ENCODE measurements at places on chromosomes 6 and 20.

GRCh38 chr20:12573442-12573841 lies 435.3 kb upstream of the SPTLC3 start:
- no peak for DNase-seq

GRCh38 chr6:47631269-47631772 lies 67.1 kb upstream of the ADGRF4 start:
- no peak for DNase-seq

DNA sequence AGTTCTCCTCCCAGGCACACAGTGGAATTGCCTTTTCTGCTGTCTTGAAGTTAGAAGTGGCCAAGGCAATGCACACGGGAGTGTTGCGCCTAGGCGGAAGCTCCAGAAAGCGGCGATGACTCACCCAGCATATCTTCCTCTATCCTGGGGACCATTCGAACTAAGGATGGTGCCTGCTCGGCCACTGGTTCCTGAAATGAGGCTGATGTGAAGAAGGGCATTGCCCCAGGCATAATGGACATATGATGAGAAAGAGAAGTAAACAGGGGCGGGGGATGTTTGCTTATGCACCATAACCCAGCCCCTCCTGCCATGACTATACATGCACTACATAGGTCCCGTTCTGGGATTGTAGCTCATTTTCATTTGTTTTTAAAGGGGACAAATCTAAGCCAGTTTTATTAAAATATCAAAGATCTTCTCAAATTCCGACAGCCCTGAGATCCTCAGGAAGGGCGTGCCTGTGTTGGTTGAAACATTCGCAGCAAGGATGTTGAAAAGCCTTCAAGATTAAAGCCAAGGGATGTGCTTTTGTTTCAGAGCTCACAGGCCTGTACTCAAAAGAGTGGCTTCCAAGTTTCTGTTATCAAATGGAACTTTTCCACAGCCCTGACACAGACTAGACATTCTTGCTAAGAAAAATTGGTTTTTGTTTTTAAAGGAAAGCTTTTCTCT lies 218.5 kb downstream of the LY86 start:
- no peak for DNase-seq

DNA sequence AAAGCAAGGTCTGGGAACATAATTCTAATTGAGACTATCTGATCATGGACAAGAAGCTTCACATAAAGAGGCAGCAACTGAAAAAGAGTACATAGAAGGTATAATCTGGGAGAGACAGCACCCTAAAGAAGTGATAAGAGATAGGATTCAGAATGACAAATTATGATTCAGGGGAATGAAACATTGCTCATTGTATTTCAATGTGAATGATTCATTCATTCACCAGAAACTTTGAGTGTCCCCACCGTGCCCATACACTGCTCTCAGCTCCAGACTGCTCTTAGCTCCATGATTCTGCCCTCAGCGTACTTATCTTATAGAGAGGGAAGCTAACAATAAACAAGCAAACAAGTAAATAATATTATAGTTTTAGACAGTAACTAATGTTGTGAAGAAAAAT lies 329.3 kb upstream of the IRAK1BP1 start:
- no peak for DNase-seq

- DNase-seq = no peak
Measured at GRCh38 chr6:39419607-39420006, 97.1 kb upstream of the KCNK16 start.

DNA sequence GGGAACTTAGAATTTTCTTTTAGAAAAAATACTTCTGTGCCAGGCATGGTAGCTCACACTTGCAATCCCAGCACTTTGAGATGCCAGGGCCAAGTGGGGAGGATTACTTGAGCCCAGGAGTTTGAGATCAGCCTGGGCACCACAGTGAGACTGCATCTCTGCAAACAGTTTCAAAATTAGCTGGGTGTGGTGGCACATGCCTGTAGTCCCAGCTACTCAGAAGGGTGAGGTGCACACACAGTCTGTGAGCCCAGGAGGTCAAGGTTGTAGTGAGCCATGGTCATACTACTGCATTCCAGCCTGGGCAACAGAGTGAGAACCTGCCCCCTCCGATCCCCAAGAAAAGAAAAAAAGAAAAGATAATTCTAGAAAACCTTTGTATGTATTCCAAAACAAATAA lies 346.0 kb upstream of the KCNQ5 start:
- no peak for DNase-seq

Measured in stimulated activated CD4-positive, alpha-beta T cell treated with anti-CD3 and anti-CD28 coated beads, TNF-alpha, amount 100 ng/mL, for 1 hour (primary cell).